NCI-H1417 treated with DMSO at 0.1 percent for 48 hours (cell line): ENCODE measurements at places on chromosomes 4 and X.

- no peak for DNase-seq
Observed at GRCh38 chr4:4871242-4871572, 11.7 kb downstream of the MSX1 start.

DNA sequence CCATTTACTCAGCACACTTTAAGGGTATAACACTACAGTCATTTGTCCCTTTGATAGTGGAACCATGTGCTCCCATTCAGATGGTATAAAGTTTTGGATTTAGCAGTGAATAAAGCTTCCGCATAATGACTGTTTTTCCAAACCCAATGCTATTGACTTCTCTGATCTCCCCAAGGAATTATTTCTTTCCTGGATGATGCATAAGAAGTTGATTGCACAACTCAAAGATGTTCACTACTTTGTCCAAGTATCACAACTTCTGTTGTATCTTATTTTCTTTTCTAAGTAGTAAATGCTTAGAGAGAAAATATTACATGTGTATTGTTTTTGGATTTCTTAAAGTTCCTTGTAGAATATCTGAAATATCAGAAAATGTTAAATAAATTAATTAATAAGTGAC is 300.2 kb downstream of the GPM6A start:
- DNase-seq = no peak

DNA sequence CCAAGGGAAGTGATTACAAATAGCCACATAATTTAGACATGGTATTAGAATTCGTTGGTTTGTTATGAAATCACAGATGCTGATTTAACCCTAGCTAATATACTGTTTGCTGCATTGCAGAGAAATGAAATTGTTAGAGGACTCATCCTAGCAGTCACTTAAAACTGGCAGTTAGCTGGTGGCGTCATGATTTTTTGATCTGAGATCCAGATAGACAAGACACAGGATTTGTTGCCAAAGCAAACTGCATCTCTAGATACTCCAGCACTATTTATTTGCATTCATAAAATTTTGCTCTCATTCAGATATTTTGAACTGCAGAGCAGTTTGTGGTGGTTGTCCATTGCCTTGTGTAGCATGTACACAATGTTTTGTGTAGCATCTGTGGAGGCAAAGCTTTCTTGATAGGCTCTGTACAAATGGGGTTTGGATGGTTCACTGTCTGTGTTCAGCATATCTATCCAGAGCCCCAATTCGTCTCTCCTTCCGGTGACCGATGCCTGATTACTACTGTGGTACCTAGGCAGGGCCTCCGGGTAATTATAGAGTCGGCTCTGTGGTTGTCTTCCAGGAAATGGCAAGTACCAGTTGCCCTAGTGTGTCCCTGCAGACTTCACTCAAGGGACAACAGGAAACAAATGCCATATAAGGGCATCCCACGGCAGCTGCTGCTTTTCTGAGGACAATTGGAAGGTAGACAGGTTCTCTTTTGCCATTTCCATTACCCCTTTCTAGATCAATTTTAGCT is 30.1 kb upstream of the SPARCL1 start:
- DNase-seq = peak; percentile 59

DNA sequence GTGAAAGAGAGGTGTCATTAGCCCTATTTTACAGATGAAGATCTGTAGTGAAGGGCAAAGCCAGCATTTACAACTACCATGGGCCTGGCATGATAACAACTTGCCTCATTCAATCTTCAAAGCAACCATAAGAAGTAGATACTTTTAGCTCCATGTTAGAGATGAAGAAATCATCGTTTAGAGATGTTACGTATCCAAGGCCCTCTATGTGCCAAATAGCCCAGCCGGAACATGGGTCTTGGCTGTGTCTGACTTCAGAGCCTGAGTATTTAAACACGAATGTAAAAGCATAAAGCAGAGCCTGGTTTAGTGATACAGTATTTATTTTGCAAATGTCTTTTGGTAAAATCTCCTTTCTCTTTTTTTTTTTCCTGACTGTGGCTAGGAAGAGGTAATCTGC is 197.1 kb downstream of the RASL11B start:
- no peak for DNase-seq

- no peak for DNase-seq
Observed at GRCh38 chrX:110699109-110699508, 96.5 kb downstream of the CHRDL1 start.

DNA sequence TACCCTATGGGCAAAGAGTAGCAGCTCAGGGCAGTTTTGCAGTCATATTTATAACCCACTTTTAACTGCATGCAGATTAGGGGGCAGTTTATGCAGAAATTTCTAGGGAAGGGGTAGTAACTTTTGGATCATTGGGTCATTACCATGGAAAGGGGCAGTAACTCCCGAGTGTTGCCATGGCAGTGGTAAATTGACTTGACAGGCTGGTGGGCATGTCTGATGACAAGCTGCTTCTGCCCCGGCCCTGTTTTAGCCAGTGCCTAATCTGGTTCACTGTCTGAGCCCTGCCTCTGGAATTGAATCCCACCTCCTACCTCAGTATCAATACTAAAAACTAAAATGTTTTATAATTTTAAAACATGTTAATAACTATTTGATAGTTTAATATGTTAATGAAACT is 362.1 kb upstream of the ATOH1 start:
- no peak for DNase-seq

DNA sequence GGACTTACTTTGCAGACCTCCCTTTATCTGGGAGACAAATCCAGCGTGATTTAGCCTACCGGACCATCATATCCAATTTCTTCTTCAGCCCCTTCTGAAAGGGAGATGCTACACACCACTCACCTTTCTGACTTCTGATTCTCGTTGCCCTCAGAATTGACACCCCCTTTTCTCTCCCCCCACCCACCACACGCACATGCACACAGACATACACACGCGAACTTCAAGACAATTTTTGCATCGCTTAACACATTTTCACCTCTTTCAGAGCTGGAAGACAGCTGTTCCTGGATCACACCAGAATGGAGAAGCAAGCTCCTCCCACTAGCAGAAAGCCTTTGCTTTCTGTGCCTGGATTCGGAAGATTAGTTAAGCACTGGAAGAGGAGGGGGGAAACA is 1.0 kb upstream of the SNCA start:
- no peak for DNase-seq

- DNase-seq = no peak
Observed at GRCh38 chr4:144658903-144659302, 12.9 kb downstream of the HHIP start.

DNA sequence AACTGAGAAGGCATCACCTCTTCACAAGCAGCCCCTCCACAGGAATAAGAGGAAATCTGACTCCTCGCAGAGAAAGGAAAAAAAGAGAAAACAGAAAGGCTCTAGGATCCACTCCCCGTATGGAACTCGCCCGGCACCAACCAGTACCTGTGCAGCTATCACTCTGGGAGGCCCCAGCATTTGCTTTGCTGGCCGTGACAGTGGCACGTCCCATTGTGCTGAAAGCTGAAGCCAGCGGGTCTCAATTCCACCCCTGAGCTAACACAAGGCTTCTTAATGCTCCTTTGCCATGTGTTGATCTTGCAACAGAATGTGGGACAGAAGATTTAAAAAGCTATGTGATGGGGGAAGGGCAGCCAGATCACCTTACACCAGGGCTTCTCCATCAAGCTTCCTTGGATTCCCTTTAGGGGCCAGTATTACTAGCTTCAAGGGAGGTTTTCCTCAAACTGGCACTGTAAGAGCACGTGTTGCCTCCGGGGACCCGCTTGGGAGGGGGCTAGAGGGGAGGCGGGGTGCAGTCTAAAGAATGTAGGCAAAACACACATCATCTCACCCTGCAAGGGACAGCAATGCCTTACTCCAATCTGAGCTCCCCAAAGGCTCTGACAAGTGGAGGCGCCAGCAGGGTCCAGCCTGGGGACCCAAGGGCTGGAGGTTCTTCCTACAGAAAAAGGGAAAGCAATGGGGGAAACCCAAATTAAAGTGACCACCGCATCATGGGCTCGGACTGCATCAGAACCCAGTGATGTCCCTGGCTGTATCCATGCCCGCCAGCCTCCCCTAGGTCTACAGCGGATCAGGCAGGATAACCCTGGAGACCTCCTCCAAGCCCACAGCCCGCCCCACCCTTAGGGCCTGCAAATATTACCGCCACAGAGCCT is 1.2 kb downstream of the USP46 start:
- DNase-seq = no peak

DNA sequence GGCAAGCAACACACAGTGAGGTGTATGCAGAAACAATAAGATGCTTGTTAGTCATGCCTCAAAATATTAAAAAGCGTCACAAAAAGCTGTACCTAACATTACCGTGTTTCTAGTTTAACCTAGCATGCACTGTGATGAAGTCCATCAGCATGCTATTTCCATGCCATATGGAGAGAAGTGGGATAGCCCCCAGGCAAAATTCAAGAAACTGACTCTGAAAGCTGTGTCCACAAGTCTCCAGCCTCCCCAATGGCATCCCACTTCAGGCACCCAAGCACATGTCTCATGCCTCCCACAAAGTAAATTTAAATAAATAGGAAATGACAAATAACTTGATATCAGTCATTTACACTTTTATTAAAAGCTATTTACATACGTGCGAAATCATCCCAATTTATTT is 10.8 kb downstream of the GABRA2 start:
- no peak for DNase-seq

DNA sequence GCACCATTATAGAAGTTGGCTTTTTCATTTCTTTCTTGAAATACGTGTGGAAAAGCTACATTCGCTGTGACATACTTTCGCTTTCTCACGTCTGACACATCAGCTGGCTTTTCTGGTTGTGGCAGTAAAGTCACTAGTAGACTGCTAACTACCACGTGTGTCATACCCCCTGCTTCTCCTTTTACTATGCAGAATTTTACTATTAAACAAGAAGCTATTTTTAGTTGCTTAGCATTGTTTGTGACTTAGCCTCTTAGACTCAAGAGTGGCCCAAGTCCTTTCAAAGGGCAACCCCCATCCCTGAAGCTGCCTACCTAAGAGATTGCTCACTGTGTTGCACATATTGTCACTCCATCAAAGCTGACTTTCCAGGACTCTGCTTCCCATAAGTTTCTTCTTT is 2.1 kb upstream of the IL2 start:
- DNase-seq = no peak
